ENCODE measurements at places on chromosomes 4 and X.

- no peak for DNase-seq
Measured at GRCh38 chr4:101987623-101988243, 197.2 kb downstream of the BANK1 start.

DNA sequence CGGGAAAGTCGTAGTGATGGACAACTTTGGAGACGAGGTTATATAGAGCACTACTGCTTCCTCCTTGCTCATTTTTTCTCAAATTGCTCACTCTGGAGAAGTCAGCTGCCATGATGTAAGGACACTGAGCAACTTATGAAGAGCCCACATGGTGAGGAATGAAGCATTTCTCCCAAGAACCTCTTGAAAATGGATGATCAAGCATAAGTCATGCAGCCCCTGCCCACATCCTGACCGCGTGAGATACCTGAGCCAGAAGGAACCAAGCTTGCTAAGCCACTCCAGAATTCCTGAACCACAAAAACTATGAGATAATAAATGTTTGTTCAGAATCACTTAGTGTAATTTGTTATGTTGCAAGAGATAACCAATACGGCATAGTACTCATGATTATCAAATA, 42.8 kb downstream of the PDE5A start:
- no peak for DNase-seq

- DNase-seq, result no peak
Measured at GRCh38 chrX:51332188-51332942, at the start of gene NUDT10. TSS of gene NUDT10 (plus strand) at chrX:51332822. CDS start at chrX:51332966, 144 bp downstream.

- no peak for DNase-seq
Measured at GRCh38 chrX:119698845-119699244, 5.9 kb upstream of the SEPTIN6 start.

DNA sequence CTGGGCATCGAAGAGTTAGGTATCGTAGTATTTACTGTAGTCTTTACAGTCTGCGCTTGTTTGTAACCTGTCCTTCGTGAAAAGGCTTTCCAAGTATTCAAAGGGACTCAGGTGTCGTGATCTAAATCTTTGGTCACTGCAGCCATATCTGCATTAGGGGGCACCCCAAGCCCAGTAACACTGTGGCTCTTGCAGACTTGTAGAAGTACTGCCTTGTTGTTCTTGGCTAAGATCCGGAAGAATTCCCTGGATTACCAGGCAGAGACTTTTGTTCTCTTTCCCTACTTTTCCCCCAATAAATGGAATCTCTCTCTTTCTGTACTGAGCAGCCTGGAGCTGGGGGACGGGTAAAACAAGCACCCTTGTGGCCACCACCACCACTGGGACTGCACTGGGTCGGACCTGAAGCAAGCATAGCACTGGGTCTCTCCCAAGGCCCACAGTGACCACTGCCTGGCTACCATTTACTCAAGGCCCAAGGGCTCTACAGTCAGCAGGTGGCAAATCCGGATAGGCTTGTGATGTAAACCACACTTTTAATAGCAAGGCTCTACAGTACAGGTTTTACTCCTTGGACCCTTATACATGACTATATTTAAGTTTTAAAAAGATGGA, 12.0 kb downstream of the CXorf58 start:
- DNase-seq, result no peak

- no peak for DNase-seq
Measured at GRCh38 chr4:151888367-151888866, 127.6 kb upstream of the GATB start.

- DNase-seq, result no peak
Measured at GRCh38 chr4:30718021-30718542, 2.1 kb upstream of the PCDH7 start.

GRCh38 chr4:7816771-7817170, 122.9 kb downstream of the AFAP1 start:
- no peak for DNase-seq

DNA sequence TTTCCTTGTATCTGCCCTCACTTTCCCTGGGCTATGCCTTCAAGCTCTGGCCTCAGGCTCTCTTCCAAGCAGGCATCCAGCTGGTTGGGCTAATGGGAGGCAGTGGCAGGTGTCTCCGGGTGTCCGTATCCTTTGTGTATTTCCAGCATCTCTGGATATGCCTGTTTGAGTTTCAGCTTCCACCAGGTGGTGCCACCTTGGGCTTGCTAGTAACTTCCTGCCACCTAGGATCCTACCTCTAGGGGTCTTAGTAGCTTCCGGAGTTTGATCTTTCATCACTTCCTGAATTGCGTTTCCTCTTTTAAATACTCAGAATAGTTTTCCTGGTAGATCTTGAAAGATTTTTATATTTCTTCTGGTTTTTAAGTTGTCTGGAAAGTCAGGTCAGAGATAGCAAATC, 23.2 kb upstream of the ANOS1 start:
- no peak for DNase-seq

GRCh38 chr4:37747772-37748330, 61.7 kb upstream of the RELL1 start:
- no peak for DNase-seq

DNA sequence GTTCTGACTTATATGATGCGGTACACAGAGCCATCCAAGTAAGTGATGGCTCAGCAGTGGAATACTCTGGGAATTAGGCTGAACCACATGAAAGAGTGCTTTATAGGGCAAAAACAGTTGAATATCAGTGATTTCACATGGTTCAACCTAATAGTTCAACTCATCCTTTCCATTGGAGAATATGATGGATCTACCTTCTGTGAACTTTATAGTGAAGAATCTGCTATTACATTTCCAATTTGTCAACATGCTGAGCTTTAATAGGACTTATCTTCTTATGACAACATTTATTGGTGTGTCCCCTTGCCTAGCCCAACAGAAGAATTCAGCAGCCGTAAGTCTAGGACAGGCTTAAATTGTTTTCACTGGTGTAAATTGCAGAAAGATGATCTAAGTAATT, 15.4 kb upstream of the AFP start:
- DNase-seq, result no peak

- no peak for DNase-seq
Measured at GRCh38 chr4:1310031-1310795, 20.5 kb downstream of the MAEA start.

DNA sequence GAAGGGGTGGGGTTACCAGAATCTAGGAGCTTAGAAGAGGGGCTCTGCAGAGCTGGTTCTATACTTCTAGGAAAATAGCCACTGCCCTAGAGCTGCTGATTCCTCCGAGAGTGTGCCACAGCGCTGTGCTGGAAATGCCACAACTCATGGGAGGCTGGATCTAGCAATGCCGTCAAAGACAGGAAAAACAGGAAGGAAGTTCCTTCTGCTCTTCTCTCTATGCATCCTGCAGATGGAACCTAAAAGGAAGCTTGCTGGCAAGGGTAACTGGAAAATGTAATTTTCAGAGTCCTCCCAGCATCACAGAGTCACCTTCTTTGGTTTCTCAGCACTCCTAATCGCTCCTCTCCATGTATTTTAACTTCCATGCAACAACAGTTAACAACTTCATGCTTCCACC, 121.2 kb upstream of the TLL1 start:
- no peak for DNase-seq

DNA sequence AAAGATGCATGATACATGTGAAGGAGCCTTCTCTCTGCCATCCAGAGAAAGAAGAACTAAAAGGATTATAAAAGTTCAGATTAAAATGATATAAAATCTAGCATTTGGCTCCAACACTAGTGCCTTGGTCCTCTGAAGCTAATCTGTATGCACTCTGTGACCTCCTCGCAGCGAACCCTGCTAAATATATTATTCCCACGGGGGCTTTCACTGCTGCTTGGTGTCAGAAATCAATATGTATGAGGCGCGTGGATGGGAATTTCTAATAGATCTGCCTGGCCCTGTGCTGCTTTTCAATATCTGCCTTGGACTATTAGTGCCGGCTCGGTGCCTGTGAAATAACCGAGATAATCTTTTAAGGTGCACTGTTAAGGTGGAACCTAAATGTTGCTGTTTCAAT, 69.7 kb downstream of the CXXC4 start:
- DNase-seq, result no peak

GRCh38 chrX:47098338-47099094, 20.3 kb downstream of the RGN start:
- no peak for DNase-seq

GRCh38 chr4:172978848-172979247, 189.8 kb upstream of the GALNT7 start:
- no peak for DNase-seq

GRCh38 chr4:49063670-49064069, 77.6 kb downstream of the CWH43 start:
- no peak for DNase-seq

GRCh38 chrX:129779747-129780146, at the start of gene SASH3:
TSS of gene SASH3 (plus strand) at chrX:129779949. CDS start at chrX:129780098, 149 bp downstream.
- no peak for DNase-seq

GRCh38 chr4:177263818-177264217, 45.9 kb upstream of the NEIL3 start:
- no peak for DNase-seq

DNA sequence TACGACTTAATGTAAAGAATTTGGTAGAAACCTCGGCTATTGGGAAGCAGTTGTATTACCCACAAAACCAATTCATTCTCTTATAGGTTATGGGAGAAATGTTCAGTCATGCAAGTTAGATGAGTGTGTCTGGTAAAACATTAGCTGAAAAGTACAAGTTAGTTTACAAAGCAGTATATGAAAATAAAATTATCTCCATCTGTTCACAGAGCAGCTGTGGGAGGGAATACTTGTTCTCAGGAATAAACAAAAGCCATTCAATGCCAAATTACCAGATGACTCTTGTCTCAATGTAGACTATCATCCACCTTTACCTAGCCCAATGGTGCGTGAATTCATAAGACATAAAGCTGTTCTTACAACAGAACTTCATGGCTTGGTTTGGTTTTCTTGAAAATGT, 28.6 kb downstream of the STAP1 start:
- no peak for DNase-seq

GRCh38 chr4:183182873-183183725, 84.0 kb downstream of the WWC2 start:
- peak; percentile 62 for DNase-seq

- no peak for DNase-seq
Measured at GRCh38 chr4:153937289-153937688, 148.4 kb upstream of the SFRP2 start.

GRCh38 chrX:127708155-127708554, 344.0 kb downstream of the ACTRT1 start:
- DNase-seq, result no peak

DNA sequence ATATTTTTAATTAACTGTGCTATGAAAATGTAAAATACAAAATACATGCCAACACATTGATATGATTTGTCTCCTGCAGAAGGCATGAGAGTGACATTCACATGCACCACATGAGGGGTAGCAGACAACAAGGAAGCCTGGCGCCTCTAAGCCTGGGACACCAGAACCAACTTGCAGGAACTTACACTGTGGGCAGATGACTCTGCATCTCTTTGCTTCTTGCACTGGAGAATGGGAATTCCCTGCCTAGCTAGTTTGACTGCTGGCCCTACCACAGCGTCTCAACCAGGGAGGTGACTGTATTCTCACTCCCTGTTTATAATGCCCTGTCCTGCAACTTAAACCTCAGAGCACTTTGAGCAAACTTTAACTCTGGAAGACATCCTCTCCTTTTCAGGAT, 40.5 kb downstream of the PAGE2 start:
- DNase-seq, result no peak

- no peak for DNase-seq
Measured at GRCh38 chr4:134754301-134755019, 552.9 kb upstream of the PABPC4L start.

GRCh38 chr4:153258750-153259149, 54.5 kb downstream of the TRIM2 start:
- DNase-seq, result no peak

DNA sequence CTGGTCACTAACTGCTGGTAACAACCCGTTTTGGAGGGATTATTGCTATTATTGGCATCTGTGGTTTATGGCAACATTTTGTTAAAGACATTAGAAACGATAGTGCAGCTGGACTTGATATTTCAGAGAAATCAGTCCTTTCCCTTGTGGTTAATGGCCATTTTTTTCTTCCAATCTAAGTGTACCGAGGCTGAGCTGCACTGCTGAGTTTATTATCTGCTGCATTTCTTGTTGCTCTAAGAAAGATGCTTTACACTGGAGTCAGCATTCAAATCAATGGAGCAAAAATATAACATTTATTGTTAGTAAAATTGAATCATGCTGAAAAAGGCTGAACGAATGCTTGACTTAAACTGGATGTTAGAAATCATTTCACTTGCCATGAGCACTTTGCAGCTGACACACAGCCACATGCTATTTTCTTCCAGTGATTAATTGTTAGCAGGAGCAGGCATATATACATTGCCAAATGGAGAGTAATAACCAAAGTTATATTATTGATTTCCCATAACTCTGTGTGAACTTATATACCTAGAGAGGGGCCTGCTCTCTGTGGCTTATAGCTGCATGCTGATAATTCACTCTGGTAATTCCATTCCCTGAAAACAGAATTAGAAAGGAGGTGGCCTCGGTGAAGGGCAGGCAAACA, 66.5 kb upstream of the TTC29 start:
- DNase-seq, result no peak

DNA sequence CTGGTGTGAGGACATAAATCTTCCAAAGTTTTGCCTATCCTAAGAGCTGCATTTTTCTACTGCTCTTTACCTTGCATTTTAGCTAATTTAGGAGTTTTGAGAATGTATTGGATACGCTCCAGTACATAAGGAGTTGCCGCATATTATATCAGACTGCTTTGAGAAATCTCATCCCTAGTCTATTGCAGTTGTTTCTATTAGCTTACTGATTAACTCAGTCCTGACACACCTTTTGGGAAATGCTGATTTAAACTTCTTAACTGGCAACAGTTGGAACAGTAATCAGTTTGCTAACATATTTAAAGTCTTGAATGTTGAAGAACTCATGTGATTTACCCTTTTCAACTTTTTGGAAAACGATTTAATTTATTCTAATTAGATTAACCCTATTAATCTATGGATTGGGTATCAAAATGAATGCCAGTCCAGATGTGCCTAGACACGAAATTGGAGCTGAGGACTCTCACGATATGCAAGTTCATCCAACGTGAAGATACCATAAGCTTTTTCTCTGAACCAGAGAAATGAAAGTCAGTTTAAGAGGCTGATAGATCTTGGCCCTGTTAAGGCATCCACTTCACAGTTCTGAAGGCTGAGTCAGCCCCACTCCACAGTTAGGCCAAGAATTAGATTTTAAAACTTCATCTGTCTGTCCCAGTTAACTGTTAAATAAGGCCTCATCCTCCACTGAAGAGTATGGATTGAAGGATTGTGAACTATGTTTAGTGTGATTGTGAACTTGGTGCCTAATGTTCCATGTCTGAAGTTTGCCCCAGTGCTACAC, 90.0 kb downstream of the MAOA start:
- no peak for DNase-seq

- DNase-seq, result no peak
Measured at GRCh38 chr4:106367072-106367471, 1.5 kb downstream of the GIMD1 start.

GRCh38 chrX:41734530-41734929, 10.5 kb downstream of the GPR82 start:
- no peak for DNase-seq

GRCh38 chr4:8185295-8185694, 13.8 kb upstream of the SH3TC1 start:
- DNase-seq, result peak; percentile 82
